ENCODE measurements at places on chromosomes 13 and 19.

GRCh38 chr13:59547950-59548349, 615.8 kb downstream of the DIAPH3 start:
- DNase-seq, result no peak

DNA sequence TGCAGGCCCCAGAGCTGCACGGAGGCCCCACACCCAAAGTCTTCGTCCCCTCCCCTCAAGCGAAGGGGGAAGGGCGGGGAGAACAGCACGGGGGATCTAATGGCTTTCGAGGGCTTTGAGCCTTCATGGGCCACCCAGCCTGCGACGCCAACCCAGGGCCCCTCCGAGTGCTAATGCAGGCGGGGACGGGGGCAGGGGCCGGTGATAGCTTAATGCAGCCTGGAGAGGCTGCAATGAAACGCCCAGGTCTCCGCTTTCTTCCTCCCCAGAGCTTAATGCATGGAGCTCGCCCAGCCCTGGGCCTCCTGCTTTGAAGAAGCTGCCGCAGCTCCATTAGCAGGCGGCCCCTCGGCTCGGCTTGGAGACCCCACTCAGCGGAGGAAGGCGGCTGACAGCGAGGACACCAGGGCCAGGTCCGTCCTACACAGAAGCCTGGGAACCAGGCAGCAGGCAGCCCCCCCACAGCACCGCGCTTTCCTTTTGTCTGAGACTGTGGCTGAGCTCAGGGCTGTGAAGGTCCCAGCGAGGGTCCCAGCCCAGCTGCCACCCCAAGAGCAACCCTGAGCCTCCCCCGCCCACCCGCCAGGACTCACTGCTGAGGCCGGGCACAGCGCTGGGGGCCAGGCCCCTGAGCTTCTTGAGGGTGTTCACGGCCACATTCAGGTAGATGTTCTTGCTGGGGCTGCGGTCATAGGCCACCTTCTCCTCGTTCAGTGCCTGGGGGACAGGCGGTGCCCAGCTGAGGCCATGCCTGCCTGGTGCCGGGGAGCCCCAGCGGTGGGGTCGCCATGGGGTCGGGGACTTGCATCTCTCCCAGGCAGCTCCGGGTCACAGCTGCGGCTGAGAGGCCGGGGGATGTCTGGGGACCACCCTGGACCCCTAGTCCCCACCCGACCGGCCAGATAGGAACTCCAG, 7.5 kb upstream of the ATP8B3 start:
- DNase-seq, result no peak

- no peak for DNase-seq
These were observed 277.3 kb downstream of the FOXO1 start for GRCh38 chr13:40389081-40389641.

- no peak for DNase-seq
These were observed 9.2 kb upstream of the NCCRP1 start for GRCh38 chr19:39187552-39187943.

- no peak for DNase-seq
These were observed 4.3 kb upstream of the DUXA start for GRCh38 chr19:57171551-57172081.

GRCh38 chr13:98478189-98479129, 98.4 kb downstream of the STK24 start:
- no peak for DNase-seq

DNA sequence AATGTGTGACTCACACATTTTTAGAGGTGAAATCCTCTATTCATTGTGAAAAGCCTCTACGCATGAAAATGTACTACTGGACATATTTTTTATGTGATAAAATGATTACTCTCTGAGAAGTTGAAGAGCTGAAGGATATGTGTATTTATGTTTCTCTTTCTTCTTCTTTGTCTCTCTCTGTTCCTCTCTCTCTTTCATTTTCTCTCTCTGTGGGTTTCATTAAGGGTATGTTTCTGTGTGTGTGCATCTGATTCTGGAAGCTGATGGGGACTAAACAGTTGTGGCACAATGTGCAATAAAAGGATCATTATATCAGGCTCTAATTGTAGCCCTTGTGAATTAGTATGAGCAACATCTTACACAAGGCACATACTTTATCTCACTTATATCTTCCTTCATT, 867.7 kb downstream of the PCDH9 start:
- DNase-seq, result no peak

GRCh38 chr19:14112809-14113385, 4.7 kb downstream of the PRKACA start:
- no peak for DNase-seq

- DNase-seq, result no peak
These were observed 324.8 kb upstream of the PCDH9 start for GRCh38 chr13:67554746-67555452.

DNA sequence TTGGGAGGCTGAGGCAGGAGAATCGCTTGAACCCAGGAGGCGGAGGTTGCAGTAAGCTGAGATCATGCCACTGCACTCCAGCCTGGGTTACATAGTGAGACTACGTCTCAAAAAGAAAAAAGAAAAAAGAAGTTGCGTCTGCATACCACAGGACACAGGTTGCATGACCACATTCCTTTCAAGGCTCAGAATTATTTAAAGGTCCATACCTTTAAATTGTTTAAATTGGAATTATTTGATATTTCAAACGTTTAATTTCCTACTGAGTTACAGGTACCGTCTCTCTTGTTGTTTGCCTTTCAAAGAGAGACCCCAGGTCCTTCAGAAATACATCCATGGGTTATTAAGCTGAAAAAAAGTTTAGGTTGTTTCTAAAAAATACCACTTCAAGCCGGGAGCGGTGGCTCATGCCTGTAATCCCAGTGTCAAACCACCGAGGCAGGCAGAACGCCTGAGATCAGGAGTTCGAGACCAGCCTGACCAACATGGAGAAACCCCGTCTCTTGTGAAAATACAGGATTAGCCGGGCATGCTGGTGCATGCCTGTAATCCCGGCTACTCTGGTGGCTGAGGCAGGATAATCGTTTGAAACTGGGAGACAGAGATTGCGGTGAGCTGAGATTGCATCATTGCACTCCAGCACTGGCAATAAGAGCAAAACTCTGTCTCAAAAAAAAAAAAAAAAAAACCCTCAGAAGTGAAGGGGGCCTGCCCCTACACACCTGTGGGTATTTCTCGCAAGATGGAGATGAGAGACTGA, 18.6 kb downstream of the ZNF816 start:
- DNase-seq, result no peak

DNA sequence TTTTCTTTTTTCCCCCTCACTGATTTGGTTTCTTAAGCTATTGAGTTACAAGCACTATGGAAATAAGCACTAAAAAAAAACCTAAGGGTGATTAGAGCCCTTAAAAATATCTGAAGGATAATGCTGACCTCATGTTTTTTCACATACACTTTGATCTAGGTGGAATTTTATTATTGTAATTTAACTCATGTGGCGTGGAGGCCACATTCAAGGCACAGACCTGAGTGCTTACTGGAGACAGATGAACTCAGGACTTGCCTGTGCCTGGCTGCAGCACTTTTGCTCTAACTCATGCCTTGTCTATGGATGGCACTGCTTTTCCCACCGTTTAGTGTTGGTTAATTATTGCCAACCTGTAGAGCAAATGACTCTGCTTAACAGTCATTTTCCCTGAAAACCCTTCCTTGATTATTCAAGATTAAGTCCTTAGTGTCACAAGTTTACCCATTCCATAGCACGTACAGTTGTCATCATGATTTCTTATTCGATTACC, 541.4 kb downstream of the GPC6 start:
- DNase-seq, result no peak

- no peak for DNase-seq
These were observed at the start of gene VAV1 for GRCh38 chr19:6772028-6772865. Gene VAV1, plus strand, starts transcription at chr19:6772708. Its CDS starts 100 bp downstream, at chr19:6772808.

DNA sequence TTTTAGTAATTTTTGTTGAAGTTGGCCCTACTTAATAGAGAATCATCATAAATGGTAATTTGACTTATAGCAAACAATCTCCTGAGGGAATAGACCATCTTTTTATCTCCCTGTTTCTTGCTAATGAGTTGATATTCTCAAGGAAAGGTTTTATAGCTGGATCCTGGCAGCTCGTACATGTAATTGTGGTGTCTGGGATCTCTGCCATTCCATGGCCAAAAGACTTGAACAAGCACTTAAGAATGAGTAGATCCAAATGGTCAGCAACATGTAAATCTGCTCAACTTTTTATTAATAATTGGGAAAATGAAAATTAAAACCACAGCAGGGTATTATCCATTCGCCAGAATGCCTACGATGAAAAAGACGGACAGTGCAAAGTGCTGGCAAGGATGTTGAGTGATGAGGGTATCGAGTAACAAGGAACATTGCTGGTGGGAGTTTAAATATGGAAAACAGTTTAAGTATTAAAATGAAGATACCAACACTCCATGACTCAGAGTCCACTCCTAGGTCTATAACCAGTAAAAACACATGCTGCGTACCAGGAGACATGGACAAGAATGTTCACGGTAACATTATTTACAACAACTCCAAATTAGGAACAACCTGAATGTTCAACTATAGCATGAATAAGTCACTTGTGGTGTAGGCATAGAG, 5.1 kb upstream of the GPR18 start:
- no peak for DNase-seq

DNA sequence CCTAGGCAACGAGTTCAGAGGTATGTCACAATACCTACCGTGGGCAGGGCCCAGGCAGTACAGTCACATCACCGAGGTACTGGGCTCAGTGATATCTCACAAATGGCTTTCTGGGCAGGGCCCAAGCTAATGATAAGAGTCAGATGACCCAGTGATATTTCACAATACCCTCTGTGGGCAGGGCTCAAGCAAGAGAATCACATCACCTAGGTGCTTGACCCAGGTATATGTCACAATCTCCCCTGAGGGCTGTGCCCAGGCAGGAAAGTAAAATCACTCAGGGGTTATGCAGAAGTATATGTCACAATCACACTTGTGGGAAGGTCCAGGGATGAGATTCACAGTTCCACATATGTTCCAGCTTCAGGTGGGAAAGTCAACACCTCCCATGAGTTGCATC, 45.3 kb downstream of the ZNF729 start:
- no peak for DNase-seq

GRCh38 chr13:46577696-46578589, 25.0 kb downstream of the LRCH1 start:
- DNase-seq, result no peak

GRCh38 chr19:47331931-47332547, at the start of gene C5AR2:
Gene C5AR2, plus strand, starts transcription at chr19:47332175. Its CDS starts 8,625 bp downstream, at chr19:47340800.
- DNase-seq, result no peak

DNA sequence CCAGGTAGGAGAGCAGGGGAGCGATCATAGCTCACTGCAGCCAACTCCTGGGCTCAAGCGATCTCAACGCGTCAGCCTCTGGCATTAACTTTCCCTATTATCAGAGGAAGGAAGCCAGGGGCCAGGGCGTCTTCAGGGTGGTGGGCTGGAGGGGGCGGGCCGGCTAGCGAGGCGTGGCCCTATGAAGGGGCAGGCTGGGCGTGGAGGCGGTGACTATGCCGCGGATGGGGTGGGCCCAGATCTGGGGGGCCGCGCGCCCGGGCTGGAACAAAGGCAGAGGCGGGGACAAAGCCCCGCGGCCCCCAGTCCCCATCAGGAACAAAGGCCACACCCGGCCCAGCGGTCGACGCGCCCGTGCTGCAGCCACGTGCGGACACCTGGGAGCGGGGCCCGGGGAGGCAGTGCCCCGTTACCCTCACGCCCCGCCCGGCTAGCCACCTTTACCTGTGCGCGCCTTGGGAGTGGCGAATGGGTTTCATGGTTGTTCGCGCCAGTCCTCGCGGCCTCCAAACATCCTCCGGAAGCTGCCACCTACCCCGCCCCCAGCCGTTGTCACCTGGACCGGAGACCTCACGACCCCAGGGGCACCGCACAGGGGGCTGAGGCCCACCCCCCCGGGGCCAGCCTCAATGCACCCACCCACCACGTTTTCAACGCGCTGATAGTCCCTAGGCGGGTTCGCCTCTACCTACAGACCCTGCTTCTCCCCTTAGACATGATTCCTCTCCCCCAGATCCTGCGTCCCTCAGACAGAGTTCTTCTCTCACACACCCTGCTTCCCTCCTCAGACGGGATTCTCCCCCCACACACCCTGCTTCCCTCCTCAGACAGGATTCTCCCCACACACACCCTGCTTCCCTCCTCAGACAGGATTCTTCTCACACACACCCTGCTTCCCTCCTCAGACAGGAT, 5.4 kb upstream of the TRIM28 start:
- peak; percentile 1 for DNase-seq

GRCh38 chr19:748274-748598, 2.7 kb upstream of the MISP start:
- no peak for DNase-seq

GRCh38 chr13:21879263-21879914, 208.5 kb downstream of the FGF9 start:
- no peak for DNase-seq

GRCh38 chr13:64704121-64704649, 2526.0 kb downstream of the PCDH9 start:
- DNase-seq, result no peak

DNA sequence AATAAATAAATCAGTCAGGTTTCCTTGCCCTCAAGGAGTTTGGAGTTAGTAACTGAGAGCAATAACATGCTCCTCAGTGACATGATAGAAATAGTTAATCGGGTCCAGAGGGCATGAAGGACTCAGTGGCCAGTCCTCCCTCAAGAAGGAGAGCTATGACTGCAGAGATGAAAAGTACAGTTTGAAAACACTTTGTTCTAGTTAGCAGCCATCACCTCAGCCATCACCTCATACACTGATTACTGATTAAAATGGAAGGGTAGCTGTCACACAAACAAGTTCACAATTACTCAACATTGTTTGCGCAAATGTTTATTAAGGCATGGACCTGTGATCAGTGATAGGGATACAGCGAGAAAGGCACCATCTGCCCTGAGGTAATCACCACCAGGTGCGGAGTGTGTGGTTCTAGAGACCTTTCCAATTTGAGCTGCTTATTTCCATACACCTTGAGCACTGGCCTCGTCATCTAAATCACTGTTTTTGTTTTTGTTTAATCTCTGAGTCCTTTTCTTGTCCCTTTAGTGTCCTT, 85.3 kb upstream of the RAP2A start:
- DNase-seq, result no peak

DNA sequence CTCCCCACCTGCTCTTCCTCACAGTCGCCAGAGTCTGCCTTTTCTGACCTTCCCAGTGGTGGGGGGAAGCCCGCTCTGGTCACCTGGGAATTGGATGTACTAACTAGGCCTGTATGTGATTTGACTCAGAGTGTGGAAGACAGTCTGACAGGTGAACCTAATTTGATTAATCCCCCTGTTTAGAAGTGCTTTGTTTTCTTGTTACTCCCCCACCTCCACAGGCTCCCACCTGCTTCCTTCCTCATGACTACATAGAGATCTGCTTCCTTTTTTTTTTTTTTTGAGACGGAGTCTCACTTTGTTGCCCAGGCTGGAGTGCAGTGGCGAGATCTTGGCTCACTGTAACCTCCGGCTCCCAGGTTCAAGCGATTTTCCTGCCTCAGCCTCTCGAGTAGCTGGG, 44.0 kb downstream of the COG3 start:
- no peak for DNase-seq

DNA sequence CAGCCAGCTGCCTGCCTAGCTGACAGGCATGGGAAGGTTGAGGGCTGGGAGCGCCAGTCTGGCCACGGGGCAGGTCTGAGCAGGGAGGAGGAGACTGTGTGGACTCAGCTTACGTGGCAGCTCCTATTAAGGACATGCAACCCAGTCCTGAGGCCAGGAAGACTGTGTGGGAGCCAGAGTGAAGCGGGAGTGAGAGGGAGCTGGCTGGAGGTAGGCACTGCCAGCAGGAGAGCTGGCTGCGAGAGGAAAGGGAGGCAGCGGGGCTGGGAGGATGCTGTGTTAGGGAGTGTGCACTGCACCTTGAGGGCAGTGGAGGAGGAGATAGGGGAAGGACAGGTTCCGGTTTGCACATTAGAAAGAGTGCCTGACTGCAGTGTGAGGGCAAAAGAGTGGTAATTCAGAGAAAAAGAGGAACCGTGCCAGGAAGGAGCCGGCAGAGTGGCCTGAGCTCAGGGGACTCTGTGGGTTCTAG, 99.2 kb downstream of the SLC7A1 start:
- no peak for DNase-seq
